ENCODE measurements at places on chromosomes 1 and 21.
A peak's percentile ranks its signal among the peaks of the same experiment; 100 is the strongest.

- no peak for DNase-seq
Observed at GRCh38 chr1:54683453-54683852, 32.2 kb upstream of the TTC4 start.

DNA sequence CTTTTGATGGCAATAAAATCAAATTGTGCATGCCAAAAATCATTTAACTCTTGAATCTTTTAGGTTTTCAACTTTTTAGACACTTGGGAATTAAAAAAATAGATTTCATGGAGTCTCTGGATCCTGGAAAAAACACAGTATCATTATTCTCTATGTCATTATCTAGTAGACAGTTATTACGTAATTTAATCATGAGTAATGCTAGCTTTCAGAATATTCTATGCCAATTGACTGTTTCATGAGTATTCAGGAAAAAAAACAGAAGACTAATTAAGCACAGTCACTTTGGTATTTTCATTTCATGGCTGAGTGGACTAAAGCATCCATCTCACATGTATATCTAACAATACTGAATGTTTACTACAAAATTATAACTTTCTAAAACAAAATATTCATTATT is 44.0 kb downstream of the ODF2L start:
- no peak for DNase-seq

- no peak for DNase-seq
Observed at GRCh38 chr21:39934895-39935294, 67.7 kb downstream of the PCP4 start.

GRCh38 chr1:7378346-7379130 is 392.6 kb upstream of the VAMP3 start:
- no peak for DNase-seq

- DNase-seq = no peak
Observed at GRCh38 chr1:171267391-171267790, 19.1 kb downstream of the FMO1 start.

DNA sequence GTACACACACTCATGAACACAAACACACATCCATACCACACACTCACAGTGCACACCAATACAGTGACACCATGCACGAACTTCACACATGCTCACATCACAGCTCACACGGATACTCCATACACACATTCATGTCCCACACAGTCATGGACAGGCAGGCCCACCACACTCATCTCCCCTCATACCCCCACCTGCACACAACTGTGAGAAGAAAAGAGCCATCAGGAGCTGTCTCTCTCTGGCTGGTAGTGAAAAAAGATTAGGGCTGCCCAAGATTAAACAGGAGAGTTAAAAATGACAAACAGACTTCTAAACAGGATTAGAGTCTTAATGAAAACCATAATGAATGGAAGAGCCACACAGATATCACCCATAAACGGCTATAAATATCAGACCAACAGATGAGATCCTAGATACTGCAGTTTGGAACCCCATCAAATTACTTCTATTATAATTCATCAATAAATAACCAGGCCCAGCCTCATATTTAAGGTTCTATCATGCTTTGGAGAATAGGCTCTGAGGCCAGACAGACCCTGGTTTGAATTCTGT is 122.3 kb downstream of the PLXNA2 start:
- no peak for DNase-seq

DNA sequence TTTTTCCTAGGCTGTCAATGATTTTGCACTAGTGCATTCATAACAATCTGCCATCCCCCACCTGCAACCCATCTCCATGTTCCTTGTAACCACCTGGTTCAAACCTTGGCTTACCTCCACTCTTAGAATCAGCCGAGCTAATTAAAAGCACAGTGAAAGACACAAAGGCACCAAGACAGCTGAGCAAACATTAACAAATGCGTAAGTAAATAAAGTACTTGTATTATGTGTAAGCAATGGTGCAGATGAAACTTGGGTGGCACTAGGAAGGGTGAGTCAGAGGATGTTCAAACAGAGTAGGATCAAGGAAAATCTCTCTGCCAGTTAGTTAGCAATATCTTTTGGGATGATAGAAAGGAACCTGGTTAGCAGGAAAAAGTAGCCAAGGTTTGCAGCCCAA is 5.1 kb upstream of the FOXJ3 start:
- no peak for DNase-seq

- no peak for DNase-seq
Observed at GRCh38 chr1:8384088-8384487, 66.2 kb downstream of the SLC45A1 start.

GRCh38 chr1:63463248-63463647 is 59.8 kb downstream of the ITGB3BP start:
- no peak for DNase-seq

- DNase-seq = no peak
Observed at GRCh38 chr1:90007979-90008404, 13.1 kb downstream of the ZNF326 start.

GRCh38 chr21:45874716-45875415 is 106.7 kb upstream of the COL6A1 start:
- no peak for DNase-seq

GRCh38 chr1:207628776-207629175 is 16.2 kb upstream of the CR1L start:
- no peak for DNase-seq

DNA sequence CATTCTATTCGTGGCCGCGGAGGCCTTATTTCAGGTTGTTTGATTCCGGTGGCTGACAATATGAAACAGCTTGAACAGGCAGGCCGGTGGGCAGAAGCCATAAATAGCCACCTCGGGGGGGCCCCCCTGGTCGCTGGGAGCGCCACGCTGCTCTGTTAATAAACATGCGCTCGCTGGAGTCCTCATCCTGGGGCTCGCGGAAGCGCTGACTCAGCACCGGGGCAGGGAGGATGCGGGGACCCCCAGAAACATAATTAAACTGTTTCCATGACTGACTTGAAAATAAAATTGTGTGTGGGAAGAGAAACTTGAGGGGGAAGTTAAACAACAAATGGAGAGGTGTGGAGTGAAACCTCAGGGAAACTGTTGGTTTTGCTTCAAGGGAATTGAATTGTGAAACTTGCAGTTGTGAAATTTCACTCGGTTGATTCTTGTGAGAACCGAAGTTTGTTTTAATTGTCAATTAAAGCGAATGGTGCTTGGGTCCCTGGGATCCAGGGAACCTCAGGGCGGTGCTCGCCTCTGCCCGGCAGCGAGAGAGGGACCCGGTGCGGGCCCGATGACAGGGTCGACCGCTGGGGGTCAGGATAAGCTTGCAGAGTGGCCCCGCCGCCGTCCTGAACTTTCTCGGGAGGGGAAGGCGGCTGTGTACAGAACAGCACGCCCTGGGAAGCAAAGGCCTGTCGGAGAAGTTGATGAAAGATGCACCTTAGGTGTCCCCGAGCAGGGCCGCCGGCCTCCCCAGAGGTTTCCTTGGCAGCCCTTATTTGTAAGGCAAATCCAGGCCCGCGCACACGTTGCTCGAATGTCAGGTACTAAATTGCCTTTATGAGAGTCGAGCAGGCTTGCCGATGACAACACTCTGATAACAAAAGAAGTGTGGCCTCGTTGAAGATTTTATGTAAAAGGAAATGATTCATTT is 176.9 kb upstream of the LMO4 start:
- DNase-seq = peak; percentile 49

- DNase-seq = no peak
Observed at GRCh38 chr1:167207940-167208623, 12.6 kb upstream of the POU2F1 start.

DNA sequence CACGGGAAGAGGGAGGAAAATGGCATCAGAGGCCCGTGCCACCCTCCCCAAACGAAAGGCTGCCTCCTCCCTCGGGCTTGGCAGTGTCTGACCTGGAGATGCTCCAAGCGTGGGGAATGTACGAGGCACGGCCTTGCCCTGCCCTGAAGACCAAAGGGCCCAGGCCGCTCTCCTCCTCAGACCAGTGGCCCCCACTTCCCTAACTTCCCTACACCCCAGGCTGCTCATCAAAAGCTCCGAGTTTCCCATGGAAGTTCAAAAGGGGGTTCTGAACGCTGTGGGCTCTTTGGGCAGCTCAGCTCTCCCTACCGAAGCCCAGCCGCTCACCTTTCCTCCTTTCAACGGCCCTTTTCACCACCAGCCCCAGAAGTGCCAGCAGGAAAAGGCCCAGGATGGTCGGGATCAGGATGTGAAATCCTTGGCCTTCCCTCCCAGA is 11.8 kb downstream of the FCMR start:
- DNase-seq = no peak

- DNase-seq = no peak
Observed at GRCh38 chr1:219574484-219575087, 38.3 kb downstream of the ZC3H11B start.

DNA sequence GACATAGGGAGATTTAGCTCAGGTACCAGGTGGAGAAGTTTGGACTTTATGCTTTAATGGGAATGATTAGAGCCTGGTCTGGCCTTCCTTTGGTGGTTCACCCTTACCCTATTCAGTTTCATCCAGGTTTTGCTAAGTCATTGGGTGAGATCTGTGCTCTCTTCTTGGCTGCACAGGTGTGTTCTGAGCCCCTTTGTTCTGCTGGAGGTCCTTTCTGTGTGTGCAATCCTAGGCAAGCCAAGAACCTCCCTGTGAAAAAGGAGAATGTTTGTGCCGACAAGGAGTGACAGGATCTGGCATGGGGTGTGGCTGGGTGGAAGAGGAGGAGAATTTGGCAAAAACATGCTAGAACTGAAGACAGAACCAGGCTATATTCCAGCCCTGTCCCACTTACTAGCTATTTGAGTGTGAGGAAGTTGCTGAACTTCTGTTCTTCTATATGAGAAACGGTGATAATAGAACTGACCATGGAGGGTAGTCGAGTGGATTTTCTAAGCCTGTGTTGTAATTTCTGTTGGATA is 4.6 kb downstream of the GSTM5 start:
- no peak for DNase-seq

DNA sequence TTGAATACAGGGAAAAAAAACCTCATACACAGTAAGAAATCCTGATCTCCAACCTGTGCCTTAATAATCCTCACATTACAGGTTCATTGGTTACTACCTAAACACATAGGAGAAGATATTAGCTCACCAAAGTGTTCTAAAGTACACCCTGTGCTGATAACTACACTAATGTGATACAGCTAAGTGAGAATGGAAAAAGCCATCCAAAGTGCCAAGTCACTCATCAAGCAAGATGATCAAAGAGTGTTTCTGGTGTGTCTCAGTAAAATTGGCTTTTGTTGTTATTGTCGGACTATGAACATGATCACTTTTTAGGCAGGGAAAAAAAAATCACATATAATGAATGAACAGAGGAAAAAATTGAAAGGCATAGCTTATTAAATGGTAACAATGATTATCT is 31.4 kb downstream of the EPS15 start:
- DNase-seq = no peak

DNA sequence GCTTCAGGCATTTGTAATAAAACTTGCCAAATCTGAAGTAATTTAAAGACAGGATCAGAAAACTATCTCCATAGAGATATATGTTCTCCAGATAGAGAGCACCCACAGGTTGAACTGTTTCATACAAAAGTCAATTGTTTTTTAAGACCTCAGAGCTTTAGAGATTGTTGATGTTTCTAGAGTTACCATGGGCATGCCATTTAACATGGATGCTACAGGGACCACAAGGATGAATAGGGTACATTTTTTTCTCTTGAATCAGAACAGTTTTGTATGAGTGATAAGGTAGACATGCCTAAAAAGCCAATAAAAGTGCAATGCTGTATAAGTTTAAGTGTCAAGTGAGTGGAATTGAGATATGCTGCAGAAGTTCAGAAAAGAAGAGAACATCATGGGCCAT is 511.0 kb upstream of the CAMK1G start:
- no peak for DNase-seq

- DNase-seq = no peak
Observed at GRCh38 chr1:229040630-229041358, 230.1 kb upstream of the RAB4A start.

- DNase-seq = no peak
Observed at GRCh38 chr1:67515324-67516080, 85.3 kb upstream of the SERBP1 start.

DNA sequence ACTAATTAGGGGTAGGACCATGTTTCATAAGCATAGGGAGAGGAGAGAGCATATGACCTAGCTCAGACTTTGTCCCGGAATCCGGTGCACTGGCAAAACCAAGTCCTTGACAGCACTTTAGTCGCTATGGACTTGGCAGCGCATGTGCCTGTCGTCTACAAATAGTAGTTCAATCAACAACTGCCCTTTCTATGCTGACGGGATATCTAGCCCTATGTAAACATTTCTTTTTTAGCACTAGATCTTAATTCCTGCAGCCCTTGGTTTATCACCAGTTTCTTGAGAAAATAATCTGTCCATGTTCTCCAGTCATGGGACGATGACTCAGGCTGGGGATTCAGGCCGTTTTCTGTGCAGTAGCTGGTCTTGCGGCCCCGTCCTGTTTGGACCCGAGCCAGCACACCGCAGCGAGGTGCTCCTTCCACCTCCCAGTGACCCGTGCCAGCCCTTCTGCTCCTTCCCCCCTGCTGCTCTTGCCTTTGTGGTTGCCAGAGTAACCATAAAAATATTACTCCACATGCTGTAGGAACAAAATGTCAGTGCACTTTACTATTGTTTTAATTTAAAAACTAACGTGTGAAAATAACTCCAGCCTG is 8.6 kb upstream of the MT1HL1 start:
- DNase-seq = no peak

GRCh38 chr1:33094971-33095604 is 14.1 kb downstream of the AZIN2 start:
- peak; percentile 58 for DNase-seq

- DNase-seq = peak; percentile 37
Observed at GRCh38 chr1:41919764-41920397, 1.2 kb upstream of the HIVEP3 start.

DNA sequence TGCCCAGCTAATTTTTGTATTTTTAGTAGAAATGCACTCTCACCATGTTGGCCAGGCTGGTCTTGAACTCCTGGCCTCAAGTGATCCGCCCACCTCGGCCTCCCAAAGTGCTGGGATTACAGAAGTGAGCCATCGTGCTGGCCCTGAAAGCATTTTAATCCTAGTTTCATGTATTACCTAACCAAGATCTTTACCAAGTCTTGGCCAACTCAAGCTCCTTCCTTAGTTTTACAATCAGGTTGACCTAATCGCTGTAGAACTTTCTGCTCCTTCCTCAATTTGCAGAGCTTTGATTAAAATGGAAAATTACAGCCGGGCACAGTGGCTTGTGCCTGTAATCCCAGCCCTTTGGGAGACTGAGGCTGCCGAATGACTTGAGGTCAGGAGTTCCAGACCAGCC is 3.2 kb upstream of the TMEM63A start:
- no peak for DNase-seq

- DNase-seq = no peak
Observed at GRCh38 chr1:198876371-198876871, 237.6 kb downstream of the PTPRC start.

DNA sequence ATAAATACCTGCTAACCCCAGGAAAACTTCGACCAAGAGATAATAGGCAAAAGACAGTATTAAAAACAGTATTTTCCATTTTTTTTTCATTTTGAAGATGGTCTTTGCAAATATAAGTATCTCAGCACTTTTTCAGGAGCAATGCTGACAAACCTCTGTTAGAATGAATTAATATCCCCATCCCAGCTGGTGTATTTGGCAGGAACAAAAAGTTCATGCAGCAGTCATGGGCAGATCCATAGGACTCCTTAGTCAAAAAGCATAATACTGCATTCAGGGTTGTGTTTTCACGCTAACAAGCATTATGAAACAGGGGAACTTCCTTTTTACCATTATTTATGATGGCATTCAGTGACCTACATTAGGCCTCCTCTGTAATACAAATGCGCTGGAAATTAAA is 344.0 kb downstream of the ST6GALNAC3 start:
- DNase-seq = no peak

- no peak for DNase-seq
Observed at GRCh38 chr1:229886636-229887035, 180.4 kb upstream of the GALNT2 start.

GRCh38 chr1:33687000-33687399 is 176.9 kb upstream of the HMGB4 start:
- no peak for DNase-seq

- no peak for DNase-seq
Observed at GRCh38 chr21:17440969-17441368, 71.9 kb upstream of the CXADR start.

All from B cell (primary cell).